Activated CD4-positive, alpha-beta T cell treated with anti-CD3 and anti-CD28 coated beads, Interleukin-2, amount 50 U/mL, for 4 hours (primary cell): ENCODE measurements at places on chromosomes 6 and 20.

DNA sequence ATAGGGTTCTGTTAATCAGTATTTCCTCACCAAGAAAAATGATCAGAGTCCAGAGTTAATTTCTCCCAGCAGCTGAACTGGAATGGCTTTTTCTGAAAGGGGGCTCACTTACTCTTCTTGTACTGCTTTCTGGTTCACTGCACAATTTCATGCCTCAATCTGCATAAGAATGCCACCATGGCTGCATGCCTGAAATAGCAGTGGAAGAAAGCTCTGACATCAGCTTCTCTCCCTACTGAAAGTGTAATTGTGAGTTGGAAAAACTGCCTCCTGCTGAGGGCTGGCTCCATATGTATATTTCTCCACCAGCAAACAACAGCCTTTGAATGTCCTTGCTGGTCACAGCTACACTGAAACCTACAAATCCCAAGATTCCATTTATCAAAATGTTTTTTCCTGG, 1027.2 kb upstream of the GJE1 start:
- no peak for DNase-seq

DNA sequence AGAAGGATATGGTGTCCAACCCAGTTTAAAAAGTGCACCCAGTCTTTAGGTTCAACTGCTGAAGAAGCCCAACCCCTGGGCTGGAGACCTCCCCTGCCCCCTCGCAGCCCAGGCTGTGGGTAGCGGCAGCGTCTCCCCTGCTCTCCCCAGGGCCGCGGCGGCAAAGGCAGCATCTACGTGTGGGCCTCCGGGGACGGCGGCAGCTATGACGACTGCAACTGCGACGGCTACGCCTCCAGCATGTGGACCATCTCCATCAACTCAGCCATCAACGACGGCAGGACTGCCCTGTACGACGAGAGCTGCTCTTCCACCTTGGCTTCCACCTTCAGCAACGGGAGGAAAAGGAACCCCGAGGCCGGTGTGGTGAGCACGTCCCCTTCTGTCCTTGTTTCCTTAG, 77.6 kb downstream of the BFSP1 start:
- DNase-seq, result no peak

GRCh38 chr20:21352703-21353102, 44.6 kb downstream of the NKX2-4 start:
- no peak for DNase-seq

DNA sequence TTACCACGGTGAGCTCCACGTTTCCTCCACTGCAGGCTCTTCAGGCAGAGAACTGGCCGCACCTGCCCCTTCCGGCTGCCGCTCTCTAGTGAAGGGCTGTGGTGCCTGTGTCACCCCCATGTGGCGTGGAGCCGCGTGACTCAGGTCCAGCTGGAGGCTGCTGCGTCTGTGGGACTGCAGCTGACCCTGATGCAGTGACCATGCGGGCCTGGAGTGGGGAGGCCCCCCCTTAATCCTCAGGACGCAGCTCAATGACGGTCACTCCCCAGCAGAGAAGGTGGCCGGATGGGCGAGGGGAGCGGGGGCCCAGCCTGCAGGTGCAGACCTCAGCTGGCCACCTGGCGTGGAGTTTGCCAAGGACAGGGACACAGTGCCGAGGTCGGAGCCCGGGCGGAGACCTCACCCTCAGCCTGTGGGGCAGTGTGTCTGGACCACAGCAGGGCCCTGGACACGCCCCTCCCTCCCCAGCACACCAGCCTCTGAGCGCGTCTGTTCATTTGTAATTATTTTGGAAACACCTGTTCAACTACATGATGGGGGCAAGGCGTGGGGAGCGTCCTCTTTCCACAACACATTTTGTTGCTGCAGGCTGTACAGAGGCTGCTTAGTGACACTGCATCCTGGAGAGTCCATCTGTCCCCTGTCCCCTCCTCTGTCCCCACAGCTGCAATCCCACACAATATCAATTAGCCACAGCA, 10.7 kb downstream of the BHLHE23 start:
- no peak for DNase-seq

GRCh38 chr6:129141499-129141898, 258.6 kb downstream of the LAMA2 start:
- DNase-seq, result no peak

- DNase-seq, result no peak
Measured at GRCh38 chr6:24231438-24231977, 105.5 kb downstream of the NRSN1 start.

GRCh38 chr6:126764671-126765070, 353.8 kb upstream of the RSPO3 start:
- no peak for DNase-seq

DNA sequence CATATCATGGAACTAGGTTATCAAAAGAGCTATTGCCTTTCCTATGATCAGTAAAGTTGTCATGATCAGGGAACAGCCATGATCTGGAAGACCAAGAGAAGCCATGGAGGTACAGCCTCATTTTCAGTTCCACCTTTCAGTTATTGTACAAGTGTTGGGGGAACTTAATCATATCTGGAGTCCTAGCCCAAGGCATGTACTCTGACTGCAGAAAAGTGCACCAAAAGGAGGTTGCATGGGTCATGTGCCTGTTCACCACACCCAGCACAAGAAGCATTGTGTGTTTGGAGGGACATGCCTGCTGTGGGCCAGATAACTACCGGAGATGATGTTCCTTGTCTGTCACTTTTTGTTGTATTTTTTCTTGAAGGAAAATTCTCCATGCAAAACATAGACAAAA, 185.8 kb upstream of the MAN1A1 start:
- DNase-seq, result no peak

- DNase-seq, result no peak
Measured at GRCh38 chr20:36796117-36796516, 22.6 kb upstream of the DSN1 start.

DNA sequence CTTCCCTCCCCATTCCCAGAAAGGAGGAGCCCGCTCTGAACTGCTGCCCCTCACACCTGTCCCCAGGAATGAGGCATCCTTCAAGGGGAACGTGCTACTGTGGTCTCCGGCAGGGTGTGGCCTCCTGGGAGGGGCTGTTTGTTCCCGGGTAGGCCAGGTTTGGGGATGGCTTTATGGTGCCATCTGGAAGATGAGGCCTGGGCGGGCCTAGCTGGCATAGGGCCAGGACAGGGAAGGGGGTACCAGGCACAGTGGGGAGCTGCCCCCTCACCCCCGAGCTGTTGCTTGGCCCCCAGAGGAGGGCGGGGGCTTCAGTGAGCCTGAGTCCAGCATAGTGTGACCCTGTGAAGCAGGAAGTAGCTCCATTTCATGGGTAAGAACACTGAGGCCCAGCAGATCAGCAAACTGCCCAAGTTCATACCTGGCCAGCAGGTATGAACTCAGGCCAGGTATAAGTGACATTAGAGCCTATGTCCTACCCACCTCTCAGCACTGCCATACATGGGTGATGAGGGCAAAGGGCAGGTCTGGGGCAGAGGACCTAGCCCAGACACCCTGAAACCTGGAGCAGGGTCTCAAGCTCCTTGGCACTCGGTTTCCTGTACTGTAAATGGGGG, 17.5 kb upstream of the SPDEF start:
- DNase-seq, result no peak

DNA sequence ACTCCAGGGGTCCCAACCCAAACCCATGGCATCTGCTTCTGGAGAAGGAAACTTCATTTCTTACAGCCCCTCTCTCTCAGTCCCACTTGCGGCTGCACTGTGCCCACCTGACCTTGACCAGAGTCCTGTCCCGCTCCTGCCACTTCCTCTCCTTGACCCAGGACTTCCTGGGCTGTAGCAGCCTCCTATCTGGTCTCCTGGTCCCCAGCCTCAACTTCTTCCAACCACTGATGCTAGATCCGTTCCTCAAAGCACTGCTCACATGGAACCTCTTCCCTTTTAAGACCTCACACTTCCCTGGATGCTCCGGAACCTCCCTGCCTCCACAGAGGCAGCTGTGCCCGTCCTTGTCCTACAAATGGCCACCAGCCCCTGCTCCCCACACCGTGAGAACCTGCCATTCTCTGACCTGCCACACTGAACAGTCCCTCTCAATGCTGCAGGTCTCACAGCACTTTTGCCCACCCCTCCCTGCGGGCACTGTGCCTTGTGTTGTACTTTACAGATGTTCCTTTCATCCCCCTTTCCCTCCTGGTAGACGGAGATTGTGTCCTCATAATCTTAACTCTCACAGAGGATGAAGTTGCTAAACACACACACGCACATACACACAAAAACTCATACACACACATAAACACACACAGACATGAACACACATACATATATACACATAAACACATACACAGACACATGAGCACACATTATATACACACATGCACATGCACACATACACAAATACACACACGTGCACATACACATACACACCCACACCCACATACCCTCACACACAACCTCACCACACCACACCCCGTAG, 59.6 kb upstream of the NXT1 start:
- DNase-seq, result no peak

- DNase-seq, result no peak
Measured at GRCh38 chr6:3566812-3567211, 110.0 kb upstream of the SLC22A23 start.

DNA sequence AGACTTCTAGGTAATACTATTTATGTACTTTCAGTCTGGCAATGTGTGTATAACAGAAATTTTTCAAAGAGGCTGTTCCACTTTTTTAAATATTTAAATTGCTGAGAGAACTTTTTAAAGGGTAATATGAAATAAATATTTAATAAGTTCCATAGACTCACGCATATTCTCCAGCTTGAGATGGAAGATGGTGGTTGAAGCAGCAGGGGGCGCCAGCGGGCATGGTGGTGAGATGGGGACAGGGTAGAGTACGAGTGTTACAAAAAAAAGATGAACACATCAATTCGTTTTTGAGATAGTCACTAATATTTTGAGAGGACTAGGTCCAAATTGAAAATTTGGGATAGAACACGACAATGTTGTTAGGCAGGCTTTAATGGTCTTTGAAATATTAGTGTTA, 68.4 kb downstream of the RSPO3 start:
- peak; percentile 44 for DNase-seq

- DNase-seq, result no peak
Measured at GRCh38 chr6:11323666-11324452, 91.4 kb upstream of the NEDD9 start.

GRCh38 chr6:22596011-22596410, 26.6 kb downstream of the HDGFL1 start:
- DNase-seq, result no peak

GRCh38 chr6:150418827-150419594, 50.2 kb downstream of the IYD start:
- DNase-seq, result peak; percentile 30

GRCh38 chr6:43922426-43923375, 152.7 kb downstream of the VEGFA start:
- no peak for DNase-seq

- peak; percentile 14 for DNase-seq
Measured at GRCh38 chr6:163415620-163416556, 1.4 kb downstream of the QKI start.

DNA sequence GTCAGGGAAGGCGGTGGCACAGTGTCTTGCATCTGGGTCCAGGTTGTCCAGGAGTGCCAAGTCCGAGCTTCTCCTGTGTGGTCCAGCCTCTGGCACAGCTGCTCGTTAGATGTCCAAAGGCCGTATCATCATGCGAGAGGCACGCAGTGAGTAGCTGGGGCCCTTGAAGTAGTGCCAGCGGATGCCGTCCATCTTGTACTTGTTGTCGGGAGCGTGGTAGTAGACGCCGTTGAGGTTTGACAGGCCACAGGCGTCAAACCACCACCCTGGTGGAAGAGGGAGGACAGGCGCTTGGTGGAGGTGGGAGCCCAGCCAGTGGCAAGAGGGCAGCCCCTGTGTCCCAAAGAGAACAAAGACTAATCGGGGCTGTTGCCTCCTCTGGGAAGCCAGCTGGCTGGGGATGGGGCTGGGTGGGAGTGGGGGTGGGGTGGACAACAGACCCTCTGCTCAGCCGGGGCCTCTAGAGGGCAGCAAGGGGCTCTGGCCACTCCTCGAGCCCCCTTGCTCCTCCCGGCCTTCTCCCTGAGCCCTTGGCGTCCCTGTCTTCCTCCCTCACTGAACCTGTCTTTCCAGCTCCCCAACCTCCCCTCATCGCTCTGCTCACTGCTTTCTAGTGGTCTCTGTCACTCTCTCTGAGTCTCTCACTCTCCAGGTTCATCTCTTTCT, 39.5 kb downstream of the FAM110A start:
- DNase-seq, result no peak

GRCh38 chr20:59864726-59865125, 68.7 kb downstream of the SYCP2 start:
- no peak for DNase-seq

DNA sequence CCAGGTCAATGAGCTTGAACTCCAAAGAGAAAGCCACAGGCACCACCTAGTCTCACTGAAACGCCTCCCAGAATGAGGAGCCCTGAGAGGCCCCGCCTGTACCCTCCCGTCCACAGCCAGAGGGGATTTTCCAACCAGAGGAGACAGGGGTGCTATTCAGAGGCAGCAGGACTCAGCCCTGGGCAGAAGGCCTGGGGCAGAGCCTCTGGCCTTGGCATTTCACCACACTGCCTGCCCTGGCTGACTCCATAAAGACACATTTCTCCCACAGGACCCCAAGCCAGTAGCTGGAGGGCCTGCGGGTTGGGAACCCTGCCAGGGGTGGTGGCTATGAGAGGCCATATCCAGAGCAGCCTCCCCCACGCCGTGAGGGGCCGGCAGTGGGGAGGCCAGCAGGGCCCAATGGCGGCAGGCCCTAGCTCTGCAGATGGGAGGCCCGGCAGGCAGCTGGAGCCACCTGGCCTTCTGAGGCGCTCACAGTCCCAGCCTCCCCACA, 159.3 kb downstream of the PREX1 start:
- no peak for DNase-seq

- DNase-seq, result no peak
Measured at GRCh38 chr6:151075527-151075926, 164.2 kb upstream of the AKAP12 start.

DNA sequence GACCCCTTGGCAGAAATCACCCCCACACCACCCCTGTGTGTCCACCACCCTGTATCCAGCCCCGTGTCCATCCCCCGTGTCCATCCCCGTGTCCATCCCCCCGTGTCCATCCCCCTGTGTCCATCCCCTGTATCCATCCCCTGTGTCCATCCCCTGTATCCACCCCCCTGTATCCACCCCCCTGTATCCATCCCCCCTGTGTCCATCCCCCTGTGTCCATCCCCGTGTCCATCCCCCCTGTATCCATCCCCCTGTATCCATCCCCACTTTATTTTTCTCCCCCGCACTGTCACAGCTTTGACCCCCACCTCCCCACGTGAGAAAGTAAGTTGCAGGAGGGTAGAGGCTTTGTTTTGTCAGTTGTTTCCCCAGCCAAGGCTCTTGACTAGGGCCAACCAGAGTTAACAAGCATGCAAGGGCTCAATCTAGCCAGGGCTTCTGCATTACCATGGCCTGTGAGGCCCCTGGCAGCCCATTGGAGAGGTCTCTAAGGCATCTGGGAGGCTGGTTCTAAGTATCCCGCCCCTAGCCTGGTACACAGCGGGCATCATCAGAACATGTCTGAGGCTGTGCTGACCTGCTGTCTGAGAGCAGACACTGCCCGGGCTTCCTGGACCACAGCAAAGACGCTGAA, 18.1 kb upstream of the SIRPA start:
- DNase-seq, result no peak

- DNase-seq, result no peak
Measured at GRCh38 chr6:33750244-33750991, 3.7 kb upstream of the IP6K3 start.
